ENCODE measurements at places on chromosomes 12 and 14. TPM values are rescaled to one million over a fixed set of nuclear protein-coding genes. Genes with fewer than 3 reads are reported as not detected.

The BDKRB1 gene
- total RNA-seq, result 57.4 TPM

The DTX1 gene
- total RNA-seq, result not detected

The CLEC4D gene
- total RNA-seq, result not detected

The NKX2-1 gene
- total RNA-seq, result not detected

The AQP5 gene
- total RNA-seq, result not detected

The OR5AU1 gene
- not detected for total RNA-seq

The IFNG-AS1 gene
- total RNA-seq, result not detected

The ENDOU gene
- 0.14 TPM for total RNA-seq

The RNASE4 gene
- 23.4 TPM for total RNA-seq

The KCNC2 gene
- total RNA-seq, result not detected

The TESPA1 gene
- total RNA-seq, result not detected

The SYNDIG1L gene
- not detected for total RNA-seq

The PPM1H gene
- total RNA-seq, result 1.2 TPM

The ACOT4 gene
- 0.59 TPM for total RNA-seq

The CDC42BPB gene
- total RNA-seq, result 175 TPM

The IGF1 gene
- total RNA-seq, result under 0.01 TPM

The RAP1B gene
- total RNA-seq, result 338 TPM

The MLXIP gene
- 55.7 TPM for total RNA-seq

The LYZ gene
- not detected for total RNA-seq

The MAP1LC3B2 gene
- 0.59 TPM for total RNA-seq

The CRADD gene
- 10.2 TPM for total RNA-seq

The OAS2 gene
- 0.30 TPM for total RNA-seq

The EDDM3A gene
- not detected for total RNA-seq

The RNASE7 gene
- not detected for total RNA-seq

The IL22 gene
- total RNA-seq, result not detected

All from smooth muscle cell of the umbilical artery (primary cell).